ENCODE measurements at places on chromosomes 7 and 10. TPM values are rescaled to one million over a fixed set of nuclear protein-coding genes. Genes with fewer than 3 reads are reported as not detected.

Gene TUBB8
- polyA plus RNA-seq = 0.13 TPM

- H3K27me3 ChIP-seq = no peaks in the 10 kb centered on the region
- 0 out of 2 replicates have a peak, but pooled peaks cover 6% of the 10 kb centered on the region for H3K4me1 ChIP-seq
- peaks cover 3% of the 10 kb centered on the region for H3K36me3 ChIP-seq
- H3K4me3 ChIP-seq = peak overlapping the region; percentile 41
Measured at GRCh38 chr7:91089382-91089963, 174.8 kb upstream of the FZD1 start.

DNA sequence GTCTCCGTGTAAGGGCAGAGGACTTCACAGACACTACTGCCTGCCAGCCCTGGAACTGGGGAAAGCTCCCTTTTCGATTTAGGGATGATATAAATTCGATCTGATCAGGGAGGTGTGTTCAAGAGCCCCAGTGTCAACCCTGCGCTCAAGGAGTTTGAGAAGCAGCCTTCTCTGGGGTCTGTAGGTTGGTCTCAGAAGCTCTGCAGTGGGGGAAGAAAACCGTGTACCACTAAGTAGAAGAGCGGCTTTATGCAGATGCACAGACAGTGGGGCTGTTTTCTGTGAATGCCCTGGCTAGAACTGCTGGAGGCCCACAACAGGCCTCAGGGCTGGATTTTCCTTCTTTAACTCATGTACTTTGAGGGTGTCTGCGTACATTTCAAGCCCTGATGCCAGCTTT is 6.3 kb upstream of the TBX20 start:
- no peak overlapping the region for H3K4me3 ChIP-seq
- H3K27ac ChIP-seq = no peak overlapping the region
- no peaks in the 10 kb centered on the region for H3K27me3 ChIP-seq
- no peaks in the 10 kb centered on the region for H3K36me3 ChIP-seq

GRCh38 chr7:81074406-81074805 is 155.6 kb upstream of the SEMA3C start:
- no peaks in the 10 kb centered on the region for H3K4me1 ChIP-seq
- H3K36me3 ChIP-seq = no peaks in the 10 kb centered on the region
- no peak overlapping the region for H3K4me3 ChIP-seq
- H3K27ac ChIP-seq = no peak overlapping the region
- H3K27me3 ChIP-seq = no peaks in the 10 kb centered on the region

GRCh38 chr7:142802301-142802700 is 31.5 kb downstream of the PRSS2 start:
- no peak for DNase-seq
- no peak overlapping the region for H3K4me3 ChIP-seq
- peaks cover 2% of the 10 kb centered on the region for H3K4me1 ChIP-seq
- no peaks in the 10 kb centered on the region for H3K36me3 ChIP-seq
- no peak overlapping the region for H3K27ac ChIP-seq

Gene MSS51
- 0.95 TPM for polyA plus RNA-seq

DNA sequence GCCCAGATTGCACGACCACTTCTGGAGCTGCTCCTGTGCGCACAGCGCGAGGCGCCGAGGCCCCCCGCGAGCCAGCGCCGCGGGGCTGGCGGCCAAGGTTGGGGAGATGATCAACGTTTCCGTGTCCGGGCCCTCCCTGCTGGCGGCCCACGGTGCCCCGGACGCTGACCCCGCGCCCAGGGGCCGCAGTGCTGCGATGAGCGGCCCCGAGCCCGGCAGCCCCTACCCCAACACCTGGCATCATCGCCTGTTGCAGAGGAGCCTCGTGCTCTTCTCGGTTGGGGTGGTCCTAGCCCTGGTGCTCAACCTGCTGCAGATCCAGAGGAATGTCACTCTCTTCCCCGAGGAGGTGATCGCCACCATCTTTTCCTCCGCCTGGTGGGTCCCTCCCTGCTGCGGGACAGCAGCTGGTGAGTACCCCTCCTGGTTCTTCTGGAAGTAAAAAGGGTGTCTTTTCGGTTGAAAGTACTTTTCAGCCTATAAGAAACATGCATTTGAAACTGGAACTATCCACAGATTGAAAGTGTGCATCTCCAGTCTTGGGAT is 683 bp downstream of the INSIG1 start:
- H3K4me1 ChIP-seq = peaks cover 36% of the 10 kb centered on the region
- H3K4me3 ChIP-seq = peak overlapping the region; percentile 79
- H3K36me3 ChIP-seq = peaks cover 4% of the 10 kb centered on the region

Gene ENTPD1
- polyA plus RNA-seq = 0.02 TPM

- H3K4me1 ChIP-seq = peaks cover 20% of the 10 kb centered on the region
- H3K36me3 ChIP-seq = no peaks in the 10 kb centered on the region
- DNase-seq = peak; percentile 73
- no peaks in the 10 kb centered on the region for H3K27me3 ChIP-seq
- H3K4me3 ChIP-seq = peak overlapping the region; percentile 48
- H3K27ac ChIP-seq = no peak overlapping the region
Measured at GRCh38 chr10:48289501-48290238, 15.2 kb upstream of the FRMPD2 start.
